T-cell (primary cell): ENCODE measurements at places on chromosomes 4 and X.

- no peak overlapping the region for H3K4me3 ChIP-seq
- H3K36me3 ChIP-seq, result no peaks in the 10 kb centered on the region
- peak; percentile 80 for DNase-seq
- H3K27me3 ChIP-seq, result no peaks in the 10 kb centered on the region
Observed at GRCh38 chrX:73855546-73855945, 292.5 kb downstream of the CHIC1 start.

DNA sequence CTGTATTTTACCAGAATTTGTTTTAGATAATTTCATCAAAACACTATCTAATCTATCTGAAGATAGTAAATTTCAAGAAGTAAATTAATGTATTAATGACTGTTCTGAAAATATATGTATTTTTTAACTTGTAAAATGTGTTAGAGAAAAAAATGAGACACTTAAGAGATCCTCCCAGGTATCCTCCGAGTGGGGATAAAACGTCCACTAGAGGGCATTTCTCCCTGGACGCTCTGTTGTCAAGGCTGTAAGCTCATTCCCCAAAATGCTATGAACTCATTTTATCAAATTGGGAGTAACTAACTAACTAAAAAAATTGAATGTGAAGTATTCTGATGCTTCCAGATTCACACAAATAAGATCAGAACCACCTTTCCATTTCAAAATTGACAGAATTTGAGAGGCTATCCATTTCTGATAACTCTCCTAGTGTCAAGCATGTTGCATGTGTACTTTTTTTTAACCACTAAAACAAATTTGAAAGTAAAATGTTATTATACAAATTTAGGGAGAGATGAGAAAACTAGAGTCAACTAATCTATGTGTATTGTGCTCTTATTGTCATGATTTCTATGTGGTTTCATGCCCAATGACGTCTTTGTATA is 337.3 kb upstream of the HS3ST1 start:
- DNase-seq, result no peak
- no peaks in the 10 kb centered on the region for H3K36me3 ChIP-seq
- H3K27me3 ChIP-seq, result no peaks in the 10 kb centered on the region
- no peaks in the 10 kb centered on the region for H3K4me1 ChIP-seq
- H3K4me3 ChIP-seq, result no peak overlapping the region

DNA sequence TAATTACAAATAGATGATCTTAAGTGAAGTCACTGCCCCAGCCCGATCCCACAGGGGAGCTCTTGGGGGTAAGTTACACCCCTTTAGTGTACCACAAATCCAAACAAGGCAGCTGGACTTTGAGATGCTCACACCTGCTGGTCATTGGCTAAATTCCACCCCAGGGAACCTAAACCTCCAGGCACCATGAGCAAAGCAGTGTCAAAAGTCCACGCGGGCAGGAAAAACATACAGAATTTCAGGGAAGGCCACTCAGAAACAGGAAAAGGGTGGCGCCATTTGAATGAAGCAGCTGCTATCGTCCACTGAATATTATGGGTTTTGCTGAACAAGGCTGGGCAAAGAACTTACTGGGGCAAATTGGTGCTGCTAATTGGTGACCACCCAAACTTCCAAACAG is 30.9 kb downstream of the SUPT20HL1 start:
- H3K4me3 ChIP-seq, result no peak overlapping the region
- H3K27ac ChIP-seq, result no peak overlapping the region
- no peak for DNase-seq
- H3K36me3 ChIP-seq, result no peaks in the 10 kb centered on the region
- H3K4me1 ChIP-seq, result no peaks in the 10 kb centered on the region

DNA sequence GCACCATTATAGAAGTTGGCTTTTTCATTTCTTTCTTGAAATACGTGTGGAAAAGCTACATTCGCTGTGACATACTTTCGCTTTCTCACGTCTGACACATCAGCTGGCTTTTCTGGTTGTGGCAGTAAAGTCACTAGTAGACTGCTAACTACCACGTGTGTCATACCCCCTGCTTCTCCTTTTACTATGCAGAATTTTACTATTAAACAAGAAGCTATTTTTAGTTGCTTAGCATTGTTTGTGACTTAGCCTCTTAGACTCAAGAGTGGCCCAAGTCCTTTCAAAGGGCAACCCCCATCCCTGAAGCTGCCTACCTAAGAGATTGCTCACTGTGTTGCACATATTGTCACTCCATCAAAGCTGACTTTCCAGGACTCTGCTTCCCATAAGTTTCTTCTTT is 2.1 kb upstream of the IL2 start:
- peak; percentile 3 for DNase-seq
- H3K36me3 ChIP-seq, result no peaks in the 10 kb centered on the region
- H3K4me3 ChIP-seq, result peak overlapping the region; percentile 29
- peak overlapping the region; percentile 56 for H3K27ac ChIP-seq
- H3K27me3 ChIP-seq, result no peaks in the 10 kb centered on the region

DNA sequence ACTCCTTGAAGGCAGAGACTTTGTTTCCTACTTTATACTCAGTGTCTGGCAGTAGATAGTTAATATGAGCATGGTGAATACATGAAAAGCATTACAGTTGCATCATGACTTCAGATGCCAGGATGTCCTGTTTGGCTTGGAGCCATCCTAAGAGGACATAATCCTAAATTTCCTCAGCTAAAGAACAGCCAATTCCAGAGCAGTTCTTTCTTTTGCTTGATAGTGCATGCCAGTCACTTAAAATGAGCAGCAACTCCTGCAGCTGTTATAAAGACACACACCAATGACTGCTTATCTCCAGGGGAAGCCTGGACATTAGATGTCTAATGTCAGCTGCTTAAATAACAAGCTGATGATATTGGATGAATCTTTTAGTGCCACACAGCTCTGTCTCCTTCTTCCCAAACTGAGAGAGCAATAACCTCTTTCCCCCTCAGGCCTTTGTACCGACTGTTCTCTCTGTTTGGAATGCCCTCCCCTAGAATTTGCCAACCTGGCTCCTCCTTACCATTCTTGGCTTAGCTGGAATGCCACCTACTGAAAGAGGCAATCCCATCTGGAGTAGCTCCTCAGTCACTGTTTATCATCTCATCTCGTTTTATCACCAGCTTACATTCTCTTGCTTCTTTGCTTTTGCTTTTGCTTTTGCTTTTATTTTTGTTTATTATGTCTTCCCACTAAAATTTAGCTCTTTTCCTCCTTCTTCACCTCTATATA is 100.8 kb upstream of the USP38 start:
- H3K27ac ChIP-seq, result no peak overlapping the region
- no peaks in the 10 kb centered on the region for H3K27me3 ChIP-seq
- DNase-seq, result no peak
- no peaks in the 10 kb centered on the region for H3K36me3 ChIP-seq

GRCh38 chr4:42416017-42416416 is 18.7 kb downstream of the SHISA3 start:
- no peaks in the 10 kb centered on the region for H3K4me1 ChIP-seq
- peaks cover 4% of the 10 kb centered on the region for H3K36me3 ChIP-seq
- DNase-seq, result no peak
- no peaks in the 10 kb centered on the region for H3K27me3 ChIP-seq

GRCh38 chrX:2351999-2352995 is 148.5 kb downstream of the DHRSX start:
- H3K4me1 ChIP-seq, result no peaks in the 10 kb centered on the region
- no peak overlapping the region for H3K27ac ChIP-seq
- H3K36me3 ChIP-seq, result peaks cover 6% of the 10 kb centered on the region
- H3K27me3 ChIP-seq, result no peaks in the 10 kb centered on the region

DNA sequence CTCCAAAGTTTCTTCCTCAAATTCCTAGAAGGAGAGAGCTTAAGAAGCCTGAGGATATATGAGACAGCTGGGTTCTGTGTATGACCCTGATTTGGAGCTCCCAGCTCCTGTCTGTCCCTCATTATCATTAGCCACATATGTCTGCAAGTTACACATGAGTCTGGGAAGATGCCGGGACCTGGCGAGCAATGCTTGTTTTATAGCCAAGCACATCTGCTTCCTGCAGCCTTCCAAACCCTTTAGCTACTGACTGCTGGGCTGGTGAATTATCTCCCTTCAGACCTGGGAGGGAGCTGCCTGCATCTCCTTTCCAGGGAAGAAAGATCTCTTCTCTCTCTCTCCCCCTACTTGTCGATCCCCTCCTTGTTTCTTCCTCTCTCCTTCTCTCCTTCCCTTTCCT is 556.7 kb upstream of the BOD1L1 start:
- peaks cover 2% of the 10 kb centered on the region for H3K4me1 ChIP-seq
- H3K27ac ChIP-seq, result no peak overlapping the region
- no peaks in the 10 kb centered on the region for H3K36me3 ChIP-seq
- H3K27me3 ChIP-seq, result no peaks in the 10 kb centered on the region
- H3K4me3 ChIP-seq, result no peak overlapping the region

DNA sequence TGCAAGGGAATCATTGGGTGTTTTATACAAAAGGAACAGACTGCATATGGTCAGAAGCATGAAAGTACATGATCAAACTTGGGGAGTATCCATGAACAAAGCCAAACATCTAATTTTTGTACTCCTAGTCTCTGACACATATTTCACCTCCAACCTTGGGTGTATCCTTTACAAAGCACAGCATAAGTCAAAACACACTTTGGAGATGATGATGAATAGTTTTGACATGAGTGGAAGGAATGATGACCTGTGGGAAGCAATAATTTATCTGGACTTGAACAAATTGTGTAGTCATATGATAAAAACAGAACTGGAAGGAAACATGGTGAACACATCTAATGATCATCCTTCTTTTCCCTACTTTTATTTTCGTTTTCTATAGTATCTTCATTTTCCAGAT is 108.7 kb upstream of the PLS3 start:
- no peaks in the 10 kb centered on the region for H3K4me1 ChIP-seq
- H3K27me3 ChIP-seq, result no peaks in the 10 kb centered on the region
- no peak for DNase-seq
- H3K27ac ChIP-seq, result no peak overlapping the region

GRCh38 chr4:38920677-38921076 is 53.1 kb downstream of the FAM114A1 start:
- H3K27me3 ChIP-seq, result peaks cover 2% of the 10 kb centered on the region
- no peak overlapping the region for H3K27ac ChIP-seq
- H3K36me3 ChIP-seq, result no peaks in the 10 kb centered on the region
- H3K4me3 ChIP-seq, result no peak overlapping the region
- no peak for DNase-seq

- no peaks in the 10 kb centered on the region for H3K4me1 ChIP-seq
- no peaks in the 10 kb centered on the region for H3K36me3 ChIP-seq
- no peak overlapping the region for H3K27ac ChIP-seq
- no peaks in the 10 kb centered on the region for H3K27me3 ChIP-seq
- DNase-seq, result no peak
Observed at GRCh38 chrX:72392816-72393800, 87.4 kb upstream of the CITED1 start.

DNA sequence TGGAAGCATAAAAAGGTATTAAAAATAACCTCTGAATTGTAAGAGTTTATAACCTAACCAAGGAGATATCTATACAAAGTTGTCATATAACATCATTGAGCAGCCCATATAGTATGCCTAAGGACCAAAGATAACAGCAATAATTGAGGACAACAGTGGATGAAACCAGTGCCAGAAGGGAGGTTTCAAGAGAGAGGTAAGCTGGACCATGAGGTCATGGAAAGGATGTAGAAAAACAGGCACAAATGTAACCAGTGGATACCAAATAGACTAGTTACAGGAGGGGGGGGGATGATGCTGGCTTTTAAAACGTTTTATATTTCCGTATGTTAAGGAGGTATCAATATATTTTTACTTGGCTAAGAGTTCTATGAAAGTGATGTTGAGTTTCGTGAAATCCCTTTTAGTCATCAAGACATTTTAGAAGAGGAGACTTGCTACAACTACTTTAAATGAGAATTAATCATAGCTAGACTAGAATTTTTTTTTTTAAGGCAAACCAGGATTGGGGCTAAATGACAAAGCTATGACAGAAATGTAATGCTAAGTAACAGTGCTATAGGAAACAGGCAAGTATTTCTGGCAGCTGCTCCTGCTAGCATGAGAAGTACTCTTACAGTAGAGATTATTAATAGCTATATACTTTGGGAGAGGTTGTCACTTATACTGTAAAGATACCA is 161.1 kb downstream of the FBXW7 start:
- no peak for DNase-seq
- no peak overlapping the region for H3K27ac ChIP-seq
- H3K4me1 ChIP-seq, result no peaks in the 10 kb centered on the region
- no peaks in the 10 kb centered on the region for H3K27me3 ChIP-seq
- no peaks in the 10 kb centered on the region for H3K36me3 ChIP-seq

- H3K4me1 ChIP-seq, result peaks cover 10% of the 10 kb centered on the region
- no peak for DNase-seq
- H3K36me3 ChIP-seq, result no peaks in the 10 kb centered on the region
- H3K27me3 ChIP-seq, result no peaks in the 10 kb centered on the region
Observed at GRCh38 chr4:36209941-36210649, 34.2 kb downstream of the ARAP2 start.

GRCh38 chr4:117941611-117942010 is 92.7 kb upstream of the NDST3 start:
- H3K4me1 ChIP-seq, result no peaks in the 10 kb centered on the region
- no peaks in the 10 kb centered on the region for H3K36me3 ChIP-seq
- no peaks in the 10 kb centered on the region for H3K27me3 ChIP-seq
- no peak for DNase-seq
- H3K27ac ChIP-seq, result no peak overlapping the region
- H3K4me3 ChIP-seq, result no peak overlapping the region

DNA sequence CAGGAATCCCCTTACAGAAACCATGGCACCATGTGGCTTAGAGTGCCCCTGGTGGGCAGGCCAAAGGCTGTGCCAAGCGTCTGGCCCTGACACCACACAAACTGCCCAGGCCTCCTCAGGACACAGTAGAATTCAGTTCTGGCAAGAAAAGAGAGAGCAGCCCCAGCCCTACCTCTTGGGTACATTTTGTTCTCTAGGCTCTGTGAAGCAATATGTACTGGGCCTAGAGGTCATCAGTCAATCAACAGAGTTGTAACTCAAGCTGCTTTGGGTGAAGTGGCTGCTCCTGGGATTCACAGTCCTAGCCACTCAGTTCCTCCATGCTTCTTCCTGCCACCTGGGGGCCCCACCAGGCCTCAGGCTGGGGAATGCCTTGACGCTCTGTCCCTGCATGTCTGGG is 158.1 kb upstream of the MAMLD1 start:
- H3K27me3 ChIP-seq, result no peaks in the 10 kb centered on the region
- H3K36me3 ChIP-seq, result no peaks in the 10 kb centered on the region
- no peaks in the 10 kb centered on the region for H3K4me1 ChIP-seq
- no peak overlapping the region for H3K4me3 ChIP-seq

GRCh38 chr4:183757060-183757459 is 98.0 kb downstream of the TRAPPC11 start:
- H3K36me3 ChIP-seq, result no peaks in the 10 kb centered on the region
- no peaks in the 10 kb centered on the region for H3K27me3 ChIP-seq
- no peaks in the 10 kb centered on the region for H3K4me1 ChIP-seq

DNA sequence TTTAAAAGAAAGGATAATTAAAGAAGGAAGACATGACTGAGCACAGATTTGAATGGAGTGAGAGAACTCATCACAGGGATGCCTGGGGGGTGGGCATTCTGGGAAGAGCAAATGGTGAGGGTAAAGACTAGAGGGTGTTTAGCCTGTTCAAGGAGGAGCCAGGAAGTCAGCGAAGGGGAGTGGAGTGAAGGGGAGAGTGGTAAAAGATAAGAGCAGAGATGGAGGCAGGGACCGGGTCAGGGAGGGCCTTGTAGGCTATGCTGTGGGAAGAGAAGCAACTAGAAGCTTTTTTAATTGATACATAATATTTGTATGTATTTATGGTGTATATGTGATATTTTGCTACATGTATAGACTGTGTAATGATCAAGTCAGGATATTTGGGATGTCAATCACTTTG is 2.2 kb upstream of the VGLL1 start:
- no peaks in the 10 kb centered on the region for H3K4me1 ChIP-seq
- H3K36me3 ChIP-seq, result no peaks in the 10 kb centered on the region
- no peaks in the 10 kb centered on the region for H3K27me3 ChIP-seq
- DNase-seq, result no peak
- no peak overlapping the region for H3K4me3 ChIP-seq
- no peak overlapping the region for H3K27ac ChIP-seq
